ENCODE measurements at places on chromosomes 6 and 20.
A peak's percentile ranks its signal among the peaks of the same experiment; 100 is the strongest.

GRCh38 chr6:149942461-149942829 is 631 bp downstream of the ULBP2 start:
- DNase-seq: no peak

GRCh38 chr6:27471365-27472115 is 1.4 kb downstream of the ZNF184 start:
- no peak for DNase-seq

GRCh38 chr6:37702314-37702713 is 4.6 kb upstream of the MDGA1 start:
- DNase-seq: no peak

- peak; percentile 80 for DNase-seq
Observed at GRCh38 chr20:4375881-4376280, 345.8 kb upstream of the PRND start.

GRCh38 chr6:28985462-28986164 is 19.5 kb downstream of the ZNF311 start:
- DNase-seq: peak; percentile 96

GRCh38 chr6:155381673-155382337 is 67.5 kb upstream of the TFB1M start:
- peak; percentile 50 for DNase-seq

GRCh38 chr6:103798166-103798565 is 1061.6 kb downstream of the HACE1 start:
- DNase-seq: no peak

DNA sequence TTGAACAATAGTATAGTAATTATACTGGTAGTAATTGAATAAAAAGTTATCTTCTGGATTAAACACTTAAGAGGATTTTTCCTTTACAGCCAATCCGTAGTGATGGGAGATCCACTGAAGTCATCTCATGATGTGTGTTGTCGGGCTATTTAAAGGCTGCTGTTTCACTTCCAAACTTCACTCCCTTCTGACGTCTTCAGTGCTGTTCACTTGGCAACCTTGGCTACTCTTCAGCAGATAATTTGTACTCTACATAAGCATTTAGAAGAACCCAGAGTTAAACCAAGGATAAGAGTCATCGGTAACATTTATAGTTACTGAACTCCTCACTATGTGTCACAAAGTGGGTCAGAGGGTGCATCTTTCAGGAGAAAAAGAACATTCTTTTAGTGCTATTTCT is 179.1 kb upstream of the EYA4 start:
- no peak for DNase-seq

GRCh38 chr20:62652041-62652893 is 10.0 kb downstream of the SLCO4A1 start:
- DNase-seq: peak; percentile 47

GRCh38 chr6:21587961-21588480 is 5.5 kb upstream of the SOX4 start:
- no peak for DNase-seq

GRCh38 chr6:55636406-55637102 is 57.6 kb upstream of the HMGCLL1 start:
- DNase-seq: peak; percentile 6

DNA sequence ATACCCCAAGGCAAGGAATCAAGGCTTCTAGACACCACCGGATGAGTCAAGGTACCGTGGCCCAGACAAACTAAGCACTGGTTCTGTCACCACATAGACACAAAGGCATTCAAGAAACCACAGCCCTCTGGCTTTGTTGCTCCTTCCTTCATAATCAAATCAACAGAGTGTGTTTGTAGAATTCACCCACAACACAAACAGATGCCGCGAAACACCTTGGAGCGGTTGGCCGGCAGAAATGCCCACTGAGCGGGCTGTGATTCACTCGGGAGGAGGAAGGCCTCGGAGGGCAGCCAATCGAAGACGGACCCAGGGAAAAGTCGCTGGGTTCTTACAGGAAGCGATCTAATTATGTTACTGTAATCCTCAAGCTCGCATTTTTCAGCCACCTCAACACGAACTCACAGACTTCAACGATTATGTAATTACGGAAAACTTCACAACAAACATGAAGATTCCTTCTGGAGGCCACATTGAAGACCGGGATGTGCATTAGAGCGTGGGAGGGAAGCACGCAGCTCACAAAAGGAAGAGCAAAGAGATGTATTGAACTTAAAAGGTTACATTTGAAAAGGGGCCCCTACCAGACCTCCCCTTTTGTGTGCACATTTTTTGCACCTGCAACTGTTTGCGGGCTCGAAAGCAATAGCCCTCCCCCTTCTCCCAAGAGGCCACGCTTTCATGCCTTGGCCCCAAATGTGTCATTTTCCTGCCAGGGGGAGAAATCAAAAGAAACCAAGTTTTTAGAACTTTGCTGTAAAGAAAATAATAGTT is 184.7 kb upstream of the PREP start:
- peak; percentile 68 for DNase-seq

- DNase-seq: no peak
Observed at GRCh38 chr6:127566651-127567050, 10.3 kb upstream of the C6orf58 start.

GRCh38 chr20:36408219-36408618 is 102.1 kb downstream of the DLGAP4 start:
- no peak for DNase-seq

GRCh38 chr6:126747728-126748540 is 370.5 kb upstream of the RSPO3 start:
- DNase-seq: peak; percentile 88

- no peak for DNase-seq
Observed at GRCh38 chr6:22929311-22929985, 360.1 kb downstream of the HDGFL1 start.

- no peak for DNase-seq
Observed at GRCh38 chr20:42795111-42795695, 394.5 kb downstream of the PTPRT start.

DNA sequence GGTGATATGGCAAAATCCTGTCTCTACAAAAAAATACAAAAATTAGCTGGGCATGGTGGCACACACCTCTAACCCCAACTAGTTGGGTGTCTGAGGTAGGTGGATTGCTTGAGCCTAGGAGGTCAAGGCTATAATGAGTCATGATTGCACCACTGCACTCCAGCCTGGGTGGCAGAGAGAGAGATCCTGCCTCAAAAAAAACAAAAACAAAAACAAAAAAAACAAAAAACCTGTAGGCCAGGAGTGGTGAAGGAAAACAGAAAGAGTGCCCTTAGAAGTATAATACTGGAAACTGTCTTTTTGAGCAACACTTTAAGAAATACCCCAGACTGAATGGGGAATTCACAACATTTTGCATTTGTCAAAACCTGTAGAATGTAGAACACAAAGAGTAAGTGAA is 85.3 kb downstream of the JARID2 start:
- no peak for DNase-seq

DNA sequence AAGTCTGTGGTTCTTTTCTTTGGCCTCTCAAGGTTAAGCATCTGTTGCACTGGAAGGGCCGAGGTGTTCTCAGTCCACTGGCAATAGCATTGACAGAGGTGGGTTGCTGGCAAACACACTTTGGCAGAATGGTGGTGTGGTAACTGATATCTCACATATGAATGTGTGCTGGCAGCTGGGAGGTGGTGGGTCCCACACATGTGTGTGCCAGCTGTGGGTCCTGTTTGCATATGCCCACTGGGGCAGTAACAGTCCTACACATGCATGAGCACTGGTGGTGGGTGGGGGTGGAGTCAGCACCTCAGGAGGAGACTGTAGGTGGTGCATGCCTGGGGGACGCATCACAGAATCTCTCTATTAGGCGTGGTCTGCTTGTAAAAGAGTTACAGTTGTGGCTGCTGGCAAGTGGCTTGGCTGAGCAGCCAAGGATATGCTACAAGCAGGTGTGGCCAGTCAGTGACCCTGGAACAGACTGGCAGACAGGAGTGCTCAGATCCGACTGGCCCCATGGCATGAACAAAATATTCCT is 934.3 kb downstream of the GRIK2 start:
- no peak for DNase-seq

GRCh38 chr6:40950986-40951698 is 87.9 kb downstream of the UNC5CL start:
- no peak for DNase-seq

- DNase-seq: no peak
Observed at GRCh38 chr6:25253351-25253750, 25.8 kb upstream of the CARMIL1 start.

- no peak for DNase-seq
Observed at GRCh38 chr20:43138061-43138770, 51.5 kb downstream of the PTPRT start.

DNA sequence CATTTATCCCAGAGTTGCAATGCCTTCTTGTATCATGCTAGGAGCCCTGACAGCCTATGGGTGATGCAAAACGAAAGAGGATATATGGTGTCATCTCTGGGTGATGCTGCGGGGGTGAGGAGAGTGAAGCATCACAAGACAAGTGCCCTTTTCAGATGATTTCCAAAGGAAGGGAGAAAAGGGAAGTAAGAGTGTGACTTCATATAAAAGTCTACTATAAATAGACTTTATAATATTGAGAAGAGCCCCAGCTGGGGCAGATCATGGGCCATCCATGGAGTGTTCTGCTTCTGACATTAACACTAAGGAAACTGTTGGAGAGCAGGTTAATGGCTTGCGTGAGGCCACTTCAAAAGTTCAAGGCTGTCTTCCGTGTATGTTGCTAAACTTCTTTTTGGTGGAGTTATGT is 4.4 kb downstream of the CD83 start:
- DNase-seq: no peak

- no peak for DNase-seq
Observed at GRCh38 chr6:106426250-106426970, 65.9 kb downstream of the CRYBG1 start.

DNA sequence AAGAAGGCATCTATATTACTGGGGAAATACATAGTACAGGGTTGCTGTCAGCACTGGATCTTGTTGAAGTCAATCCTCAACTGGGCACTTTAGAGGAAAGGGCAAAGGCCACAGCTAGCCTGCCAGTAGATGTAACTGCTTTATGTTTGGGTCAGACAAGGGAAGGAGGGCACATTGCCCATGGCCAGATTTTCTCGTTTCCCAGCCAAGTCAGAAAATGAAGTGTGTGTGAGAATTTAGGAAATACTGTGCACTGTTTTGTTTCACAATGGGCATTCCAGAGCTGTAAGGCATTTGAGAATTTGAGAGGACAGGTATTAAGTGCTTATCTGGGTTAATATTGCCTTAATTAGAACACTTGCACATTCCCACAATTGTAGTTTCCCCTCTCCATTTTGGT is 183.9 kb upstream of the MCHR2 start:
- no peak for DNase-seq

DNA sequence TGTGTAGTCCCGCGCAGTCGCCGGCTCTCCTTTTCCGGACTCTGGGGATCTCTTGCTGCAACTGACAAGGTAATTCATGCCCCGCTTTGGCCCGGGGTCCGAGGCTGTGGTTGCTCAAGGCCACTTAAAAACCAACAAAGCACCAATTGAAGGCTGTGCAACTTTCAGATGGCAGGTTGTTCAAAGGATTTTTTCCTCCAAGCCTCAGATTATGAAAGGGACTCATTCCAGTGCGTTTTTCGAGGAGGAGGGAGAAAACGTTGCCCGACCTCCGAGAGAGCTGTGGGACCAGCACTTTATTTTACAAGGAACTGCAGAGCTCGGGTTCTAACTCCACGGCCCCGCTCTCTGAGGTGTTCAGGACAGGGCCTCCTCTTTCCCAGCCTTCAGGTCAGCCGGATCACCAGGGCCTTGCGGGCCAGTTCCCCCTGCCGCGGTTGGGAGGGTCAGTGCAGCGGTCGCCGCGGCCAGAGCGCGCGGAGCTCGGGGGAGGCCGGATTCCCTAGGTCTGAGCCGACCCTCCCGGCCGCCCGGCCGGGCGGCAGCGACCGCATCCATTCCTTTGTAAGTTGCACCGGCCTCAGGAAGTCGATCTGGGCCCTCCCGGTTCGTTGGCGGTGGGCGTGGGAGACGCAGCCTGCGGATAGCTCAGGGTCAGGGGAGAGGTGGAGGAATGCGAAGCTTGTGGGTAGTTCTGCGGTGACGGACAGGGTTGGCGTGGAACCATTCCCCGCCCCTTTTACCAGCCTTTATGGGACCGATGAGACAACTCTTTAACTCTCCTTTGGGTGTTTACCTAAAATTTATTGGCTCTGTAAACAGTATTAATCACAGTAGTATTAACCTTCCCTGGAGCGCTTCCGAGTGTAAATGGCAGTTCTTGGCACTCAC is 1.6 kb downstream of the UTRN start:
- DNase-seq: no peak

GRCh38 chr6:89433252-89434149 is 549 bp downstream of the ANKRD6 start:
- DNase-seq: no peak

- DNase-seq: no peak
Observed at GRCh38 chr20:36859282-36859555, 16.7 kb upstream of the TLDC2 start.

- no peak for DNase-seq
Observed at GRCh38 chr6:121764493-121764892, 329.0 kb downstream of the GJA1 start.

- no peak for DNase-seq
Observed at GRCh38 chr6:134111062-134111677, 58.7 kb upstream of the SLC2A12 start.

GRCh38 chr20:57250607-57251343 is 15.7 kb downstream of the BMP7 start:
- DNase-seq: no peak

GRCh38 chr6:77740380-77740779 is 87.5 kb downstream of the MEI4 start:
- no peak for DNase-seq

- no peak for DNase-seq
Observed at GRCh38 chr6:125101631-125102030, 51.9 kb upstream of the TPD52L1 start.

- DNase-seq: peak; percentile 87
Observed at GRCh38 chr6:16345449-16346330, 107.3 kb downstream of the GMPR start.

DNA sequence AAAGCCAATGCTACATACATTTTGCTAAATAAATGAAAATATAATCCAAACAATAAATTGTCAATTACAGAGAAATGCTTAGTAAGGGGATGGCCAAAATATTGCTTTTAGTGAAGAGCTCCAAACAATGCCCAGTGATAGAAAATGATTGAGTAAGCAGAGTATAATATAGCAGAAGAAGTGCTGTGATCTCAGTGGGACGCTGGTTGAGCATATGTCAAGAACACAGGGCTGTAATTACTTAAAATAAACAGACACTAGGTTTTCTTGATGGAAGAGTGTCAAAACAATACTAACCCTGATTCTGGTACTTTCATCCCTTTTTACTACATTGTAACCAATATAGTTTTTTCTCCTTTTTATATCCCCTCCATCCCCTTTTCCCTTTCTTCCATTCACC is 150.3 kb downstream of the GRIK2 start:
- no peak for DNase-seq

- DNase-seq: no peak
Observed at GRCh38 chr20:40682104-40682981, 6.7 kb downstream of the MAFB start.

GRCh38 chr6:31125586-31126363 is 5.5 kb upstream of the CDSN start:
- DNase-seq: no peak

DNA sequence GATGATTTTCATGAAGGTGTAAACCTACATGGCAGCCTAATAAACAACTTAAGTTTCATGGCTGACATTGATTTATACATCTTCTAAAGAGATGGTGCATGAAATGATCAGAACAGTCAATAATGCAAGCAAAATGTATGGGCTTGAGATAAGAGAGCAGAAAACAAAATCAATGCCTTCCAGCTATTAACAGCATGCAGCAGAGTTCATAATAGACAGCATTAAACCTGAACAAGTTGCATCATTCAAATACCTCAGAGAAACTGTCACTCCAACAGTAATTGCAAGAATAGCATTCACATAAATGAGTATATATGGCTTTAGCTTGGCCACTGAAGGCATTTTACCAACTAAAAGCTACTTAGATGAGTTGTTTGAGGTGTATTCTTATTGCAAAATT is 319.6 kb upstream of the ARID1B start:
- DNase-seq: no peak
